CD4-positive, alpha-beta memory T cell (primary cell): ENCODE measurements at places on chromosomes 4 and X. TPM values are rescaled to one million over a fixed set of nuclear protein-coding genes. Genes with fewer than 3 reads are reported as not detected.

- no peak overlapping the region for H3K27ac ChIP-seq
- H3K27me3 ChIP-seq = no peaks in the 10 kb centered on the region
- no peaks in the 10 kb centered on the region for H3K4me1 ChIP-seq
- H3K36me3 ChIP-seq = no peaks in the 10 kb centered on the region
- no peak overlapping the region for H3K4me3 ChIP-seq
- no peak for DNase-seq
Observed at GRCh38 chrX:39020051-39020669, 218.9 kb downstream of the MID1IP1 start.

DNA sequence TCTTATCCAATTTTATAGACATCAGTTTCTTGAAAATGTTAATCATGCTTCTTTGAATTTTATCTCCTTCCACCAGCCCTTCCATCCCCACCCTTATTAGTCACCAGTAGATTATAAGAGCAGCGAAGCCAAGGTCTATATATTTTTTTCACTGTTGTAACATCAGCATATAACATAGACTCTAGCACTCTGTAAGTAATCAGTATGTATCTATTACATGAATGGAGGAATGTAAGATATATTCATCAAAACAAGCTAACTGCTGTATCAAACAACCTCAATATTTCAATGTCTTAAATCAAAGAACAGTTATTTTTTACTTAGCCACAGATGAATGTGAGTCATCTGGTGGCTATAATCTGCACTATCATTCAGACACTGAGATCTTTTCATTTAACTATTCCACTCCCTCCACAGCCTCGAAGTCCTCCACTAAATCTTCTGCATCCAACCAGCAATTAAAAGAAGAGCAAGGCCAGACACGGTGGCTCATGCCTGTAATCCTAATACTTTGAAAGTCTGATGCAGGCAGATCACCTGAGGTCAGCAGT is 178.9 kb downstream of the CENPC start:
- H3K36me3 ChIP-seq = no peaks in the 10 kb centered on the region
- no peaks in the 10 kb centered on the region for H3K27me3 ChIP-seq
- no peak overlapping the region for H3K4me3 ChIP-seq
- H3K27ac ChIP-seq = no peak overlapping the region

DNA sequence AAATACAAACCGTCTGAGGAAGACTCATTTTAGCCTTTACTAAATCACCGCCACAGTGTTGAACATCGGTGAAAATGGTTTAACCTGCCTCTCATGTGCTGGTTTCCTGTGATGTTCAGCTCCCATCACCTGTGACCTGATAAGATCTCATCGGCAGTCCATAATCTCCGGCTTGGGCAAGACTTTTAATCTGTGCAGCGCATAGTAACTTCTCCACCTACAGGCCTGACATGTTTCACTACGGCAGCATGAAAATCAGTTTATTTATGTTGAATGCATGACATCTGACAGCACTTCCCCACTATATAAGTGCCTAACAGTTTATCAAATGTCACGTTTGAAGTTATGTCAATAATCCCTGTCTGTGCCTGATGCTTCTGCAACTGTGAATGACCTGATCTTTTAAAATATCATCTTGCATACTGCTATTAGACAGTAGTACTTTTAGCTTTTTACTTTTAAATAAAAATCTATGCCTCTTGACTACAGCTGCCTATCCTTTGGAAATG is 1919.8 kb upstream of the AGA start:
- H3K27me3 ChIP-seq = no peaks in the 10 kb centered on the region
- no peak for DNase-seq
- H3K36me3 ChIP-seq = no peaks in the 10 kb centered on the region
- H3K4me3 ChIP-seq = no peak overlapping the region
- no peaks in the 10 kb centered on the region for H3K4me1 ChIP-seq

DNA sequence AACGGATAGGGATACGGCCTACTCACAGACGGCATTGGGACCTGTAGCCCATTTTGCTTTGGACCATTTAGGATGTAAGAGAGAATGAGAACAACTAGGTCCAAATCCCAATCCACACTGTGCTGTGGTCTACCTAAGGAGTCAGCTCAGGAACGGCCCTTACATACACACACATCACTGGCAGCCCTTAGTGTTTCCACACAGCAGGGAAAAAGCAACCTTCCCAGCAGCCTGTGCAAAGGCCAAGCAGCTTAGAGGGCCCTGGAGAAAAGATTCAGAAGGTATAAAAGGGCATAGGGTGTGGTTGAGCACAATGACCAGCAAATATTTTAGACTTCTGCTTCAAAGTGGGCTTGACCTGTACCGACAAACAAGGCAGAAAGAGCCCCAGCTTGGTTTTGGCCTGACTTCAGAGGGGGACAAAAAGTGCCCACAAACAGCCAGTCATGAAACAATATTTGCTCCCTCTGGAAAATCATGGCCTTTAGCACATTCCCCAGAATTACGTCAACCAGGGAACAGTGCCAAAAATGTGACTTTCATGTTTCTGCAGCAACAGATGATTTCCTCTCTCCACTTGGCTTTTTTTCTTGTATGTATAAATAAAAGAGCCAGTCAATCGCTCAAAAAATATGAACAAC is 359.5 kb upstream of the FGF16 start:
- no peaks in the 10 kb centered on the region for H3K27me3 ChIP-seq
- no peaks in the 10 kb centered on the region for H3K4me1 ChIP-seq
- no peak overlapping the region for H3K27ac ChIP-seq
- no peak for DNase-seq

The TRPC5OS gene
- not detected for total RNA-seq

The CTAG1B gene
- total RNA-seq = not detected
